ENCODE measurements at places on chromosomes 6 and 20.

DNA sequence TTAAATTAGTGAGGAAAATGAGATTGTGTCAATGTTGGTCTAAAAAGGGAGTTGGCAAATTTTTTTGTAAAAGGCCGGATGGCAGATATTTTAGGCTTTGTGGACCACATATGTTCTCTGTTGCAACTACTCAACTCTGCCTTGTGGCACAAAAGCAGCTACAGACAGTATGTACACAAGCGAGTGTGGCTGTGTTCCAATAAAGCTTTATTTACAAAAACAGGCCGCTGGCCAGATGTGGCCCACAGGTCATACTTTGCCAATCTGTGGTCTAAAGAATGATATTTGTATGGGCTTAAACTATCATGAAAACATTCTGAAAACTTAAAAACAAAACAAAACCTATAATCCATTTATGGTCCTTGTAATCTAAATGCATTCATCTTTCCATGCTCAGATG, 228.3 kb downstream of the CLIC5 start:
- DNase-seq, result no peak

DNA sequence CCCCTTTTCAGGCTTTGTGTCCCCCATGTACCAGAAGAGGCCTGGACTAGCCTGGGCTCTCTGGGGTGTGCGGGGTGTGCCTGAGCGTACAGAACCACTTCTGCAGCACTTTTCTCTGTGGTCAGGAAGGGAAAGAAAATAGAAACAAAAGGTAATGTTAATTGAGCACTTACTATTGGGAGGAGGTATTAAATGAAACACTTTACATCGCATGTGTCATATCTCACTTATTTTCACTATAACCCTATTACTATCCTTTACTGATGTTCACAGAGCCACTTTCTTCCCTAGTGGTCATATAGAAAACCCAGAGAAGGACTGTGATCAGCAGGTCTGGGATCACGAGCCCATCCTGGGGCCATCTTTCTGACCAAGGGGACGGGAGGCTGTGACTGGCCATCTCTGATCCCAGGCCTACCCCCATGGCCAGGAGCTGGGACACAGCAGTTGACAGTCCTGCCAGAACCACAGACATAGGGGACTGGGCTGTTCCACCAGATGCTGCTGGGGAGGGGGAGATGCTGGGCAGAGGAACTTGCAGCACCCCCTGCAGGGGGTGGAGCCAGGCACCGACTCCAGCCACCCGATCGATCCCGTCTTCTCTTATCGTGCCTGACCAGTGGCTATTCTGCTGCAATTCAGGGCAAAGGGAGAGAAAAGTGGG, 107.6 kb downstream of the VEGFA start:
- DNase-seq, result no peak

DNA sequence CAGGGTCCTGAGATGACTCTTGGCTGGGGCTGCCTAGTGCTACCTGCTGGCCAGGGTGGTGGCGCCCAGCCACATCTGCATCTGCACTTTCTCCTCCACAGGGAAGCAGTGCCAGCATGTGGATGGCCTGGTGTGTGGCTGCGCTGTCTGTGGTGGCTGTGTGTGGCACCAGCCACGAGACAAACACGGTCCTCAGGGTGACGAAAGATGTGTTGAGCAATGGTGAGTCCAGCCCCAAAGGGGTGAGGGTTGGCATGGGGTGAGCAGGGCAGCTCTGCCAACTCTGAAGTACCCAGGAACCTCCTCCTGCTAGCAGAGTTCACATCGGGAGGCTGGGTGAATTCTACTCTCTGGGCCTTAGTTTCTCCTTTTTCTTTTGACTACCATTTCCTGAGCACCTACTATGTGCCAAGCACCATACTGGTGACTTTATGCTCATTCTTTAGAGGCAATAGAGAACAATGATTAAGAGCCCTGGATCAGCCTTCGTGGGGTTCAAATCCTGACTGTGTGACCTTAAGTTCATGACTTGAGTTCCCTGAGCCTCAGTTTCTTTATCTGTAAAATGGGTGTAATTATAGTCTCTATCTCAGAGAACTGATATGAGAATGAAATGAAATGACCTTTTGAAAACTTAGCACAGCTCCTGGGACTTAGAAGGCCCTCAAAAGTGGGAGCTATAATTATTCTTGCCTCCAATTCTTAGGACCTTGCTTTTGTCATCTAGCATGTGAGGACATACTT, 2.1 kb downstream of the BPIFB4 start:
- DNase-seq, result no peak

- no peak for DNase-seq
These were observed 6.3 kb downstream of the RIMS1 start for GRCh38 chr6:71892641-71893040.

- no peak for DNase-seq
These were observed 47.1 kb downstream of the SNAI1 start for GRCh38 chr20:50029697-50030461.

- DNase-seq, result no peak
These were observed 50.5 kb upstream of the SSTR4 start for GRCh38 chr20:22984606-22985005.

GRCh38 chr6:73064266-73064665, 161.0 kb downstream of the KHDC1L start:
- DNase-seq, result no peak

- peak; percentile 7 for DNase-seq
These were observed 111.2 kb upstream of the MMS22L start for GRCh38 chr6:97394160-97394748.

GRCh38 chr20:19809505-19809904, 51.4 kb downstream of the RIN2 start:
- no peak for DNase-seq

DNA sequence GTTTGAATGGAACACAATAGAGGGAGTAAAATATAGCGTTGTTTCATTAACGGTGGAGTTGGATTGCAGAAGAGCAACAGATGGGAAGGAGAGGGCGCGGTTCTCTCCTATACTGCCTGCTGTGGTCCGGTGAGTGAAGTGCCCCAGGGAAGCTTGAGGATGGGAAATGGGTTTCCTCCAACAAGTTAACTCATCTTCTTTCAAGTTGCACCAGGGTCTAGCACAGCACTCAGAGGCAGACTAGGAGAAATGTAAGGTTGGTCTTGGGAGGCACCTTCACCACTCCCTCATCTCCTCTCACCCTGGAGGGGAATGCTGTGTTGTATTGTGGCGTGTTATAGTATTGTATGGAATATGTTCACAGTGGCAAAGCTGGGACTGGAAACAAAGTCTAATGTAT, 96.9 kb upstream of the SLC24A3 start:
- no peak for DNase-seq

DNA sequence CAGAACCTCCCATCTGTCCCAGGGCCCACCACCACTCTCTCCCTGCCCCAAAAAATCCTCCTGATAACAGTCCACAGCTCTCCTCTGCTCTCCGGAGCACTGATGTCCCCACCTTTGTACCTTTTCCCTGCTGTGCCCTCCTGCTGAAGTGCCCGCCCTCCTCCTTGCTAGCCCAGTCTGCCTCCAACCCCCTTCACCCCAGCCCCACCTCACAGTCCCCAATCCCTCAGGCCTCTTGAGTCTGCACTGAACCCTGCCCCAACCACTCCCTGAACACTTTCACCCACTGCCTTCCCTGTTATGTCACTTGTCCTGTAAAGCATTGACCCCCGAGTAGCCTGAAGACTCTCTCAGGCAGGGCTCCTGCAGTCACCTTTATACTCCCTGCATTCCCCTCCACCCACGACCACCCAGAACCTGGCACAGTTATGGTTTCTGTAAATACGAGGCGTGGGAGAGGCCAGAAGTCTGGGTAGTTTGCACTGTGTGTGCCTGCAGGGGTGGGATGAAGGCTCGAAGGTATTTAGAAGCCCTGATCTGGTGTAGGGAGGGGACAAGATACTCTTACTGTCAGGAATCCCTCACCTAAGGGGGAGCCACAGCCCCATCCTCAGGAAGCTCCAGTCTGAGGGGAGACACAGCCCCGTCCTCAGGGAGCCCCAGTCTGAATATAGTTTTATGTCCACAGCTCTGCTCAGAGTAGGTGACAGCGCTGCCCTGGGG, 5.4 kb downstream of the GLP1R start:
- no peak for DNase-seq

DNA sequence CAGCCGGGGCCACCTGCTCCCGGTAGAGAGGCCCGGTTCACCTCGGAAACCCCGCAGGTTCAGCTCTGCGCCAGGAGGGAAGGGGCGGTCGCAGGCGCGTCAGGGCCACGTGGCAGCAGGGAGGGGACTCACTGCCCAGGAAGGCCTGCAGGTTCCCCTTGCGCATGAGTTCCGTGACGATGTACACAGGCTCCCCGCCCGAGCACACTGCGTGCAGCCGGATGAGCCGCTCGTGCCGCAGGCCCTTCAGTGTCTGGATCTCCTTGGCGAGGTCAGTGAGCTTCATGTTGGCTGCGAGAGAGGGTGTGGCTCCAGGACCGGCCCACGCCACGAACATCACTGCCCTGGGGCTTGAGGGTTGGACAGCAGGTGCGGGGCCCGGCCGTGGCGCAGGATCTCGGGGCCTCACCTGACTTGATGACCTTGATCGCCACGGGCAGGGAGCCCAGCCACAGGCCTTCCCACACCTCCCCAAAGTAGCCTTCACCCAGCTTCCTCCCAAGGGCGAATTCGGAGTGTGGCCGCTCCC, 4.9 kb upstream of the PTK6 start:
- DNase-seq, result no peak

GRCh38 chr6:25511376-25511775, 140.6 kb upstream of the SCGN start:
- no peak for DNase-seq

GRCh38 chr20:19966840-19967239, 50.3 kb upstream of the NAA20 start:
- DNase-seq, result no peak

DNA sequence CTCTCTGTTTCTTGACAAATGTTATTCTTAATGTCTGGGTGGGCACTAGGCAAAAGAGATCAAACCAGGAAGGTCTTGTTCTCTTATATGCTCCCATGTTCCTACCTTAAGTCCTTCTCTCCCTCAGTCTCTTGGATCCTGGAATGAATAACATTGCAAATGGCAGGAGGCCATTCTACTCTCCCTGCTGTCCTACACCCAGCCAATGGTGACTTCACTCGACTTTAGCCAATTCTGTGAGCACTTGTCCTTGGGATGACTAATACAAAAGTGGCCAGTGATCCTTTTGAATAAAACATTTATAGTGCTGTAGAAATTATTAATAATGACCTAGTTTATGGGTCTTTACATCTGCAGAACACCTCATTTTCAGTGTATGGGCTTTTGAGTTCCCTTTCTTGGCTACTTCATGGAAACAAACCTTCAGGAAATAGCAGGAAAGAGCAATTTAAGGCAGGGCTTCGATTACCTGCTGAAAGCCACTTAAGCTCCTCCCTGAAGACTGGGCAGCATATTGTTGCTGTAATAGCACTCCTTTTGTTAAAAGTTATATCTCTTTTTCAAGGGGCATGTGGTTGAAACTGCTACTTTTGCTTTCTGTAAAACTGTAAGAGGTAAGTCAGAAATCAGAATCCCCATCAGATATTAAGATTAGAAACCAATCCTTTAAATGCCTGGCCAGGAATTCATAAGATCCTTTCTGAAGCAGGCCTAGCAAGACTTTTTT, 10.5 kb downstream of the OTOR start:
- no peak for DNase-seq

DNA sequence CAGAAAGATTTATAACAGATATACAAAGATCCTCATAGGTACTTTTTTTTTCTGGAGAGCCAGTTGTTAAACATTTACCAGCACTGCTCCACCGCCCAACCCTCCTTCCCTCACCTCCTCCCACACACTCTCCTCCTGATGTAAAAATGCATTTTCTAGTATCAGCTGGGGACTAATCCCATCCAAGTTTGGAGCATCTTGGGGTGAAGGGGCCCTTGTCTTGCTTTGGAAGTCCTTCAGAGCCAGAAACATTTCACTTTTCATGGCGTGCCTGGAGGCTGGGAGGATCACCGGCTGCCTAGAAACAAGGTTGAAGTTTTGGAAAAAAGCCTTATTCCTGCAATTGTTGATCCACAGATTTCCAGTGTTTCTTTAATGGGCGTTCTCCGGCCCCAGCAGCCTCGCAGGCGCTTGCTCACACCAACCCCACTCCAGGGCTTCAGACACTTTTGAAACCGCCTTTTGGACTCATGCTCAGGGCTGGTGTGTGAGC, 165.1 kb upstream of the AFDN start:
- DNase-seq, result no peak

GRCh38 chr20:23150304-23151007, 64.3 kb upstream of the CD93 start:
- no peak for DNase-seq

DNA sequence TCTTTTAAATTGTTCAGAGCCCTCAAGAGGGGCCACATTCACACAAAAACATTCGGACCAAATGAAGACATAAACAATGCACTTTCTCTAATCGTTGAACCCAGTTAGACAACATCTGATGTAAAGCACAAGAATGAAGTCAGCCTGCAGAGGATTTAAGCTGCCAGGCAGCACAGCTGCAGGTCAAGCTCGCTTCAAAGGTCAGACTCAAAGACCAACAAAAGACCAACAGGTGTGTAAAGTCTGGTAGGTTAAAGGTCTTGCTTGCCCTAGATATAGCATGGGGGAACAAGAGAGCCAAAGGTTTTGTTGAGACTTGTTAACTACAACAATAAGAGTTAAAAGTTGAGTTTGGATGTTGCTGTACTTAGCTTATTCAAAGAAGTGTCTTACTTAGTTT, 26.7 kb upstream of the MYLIP start:
- no peak for DNase-seq

- no peak for DNase-seq
These were observed 1.1 kb downstream of the PTPRK start for GRCh38 chr6:128519132-128519930.

DNA sequence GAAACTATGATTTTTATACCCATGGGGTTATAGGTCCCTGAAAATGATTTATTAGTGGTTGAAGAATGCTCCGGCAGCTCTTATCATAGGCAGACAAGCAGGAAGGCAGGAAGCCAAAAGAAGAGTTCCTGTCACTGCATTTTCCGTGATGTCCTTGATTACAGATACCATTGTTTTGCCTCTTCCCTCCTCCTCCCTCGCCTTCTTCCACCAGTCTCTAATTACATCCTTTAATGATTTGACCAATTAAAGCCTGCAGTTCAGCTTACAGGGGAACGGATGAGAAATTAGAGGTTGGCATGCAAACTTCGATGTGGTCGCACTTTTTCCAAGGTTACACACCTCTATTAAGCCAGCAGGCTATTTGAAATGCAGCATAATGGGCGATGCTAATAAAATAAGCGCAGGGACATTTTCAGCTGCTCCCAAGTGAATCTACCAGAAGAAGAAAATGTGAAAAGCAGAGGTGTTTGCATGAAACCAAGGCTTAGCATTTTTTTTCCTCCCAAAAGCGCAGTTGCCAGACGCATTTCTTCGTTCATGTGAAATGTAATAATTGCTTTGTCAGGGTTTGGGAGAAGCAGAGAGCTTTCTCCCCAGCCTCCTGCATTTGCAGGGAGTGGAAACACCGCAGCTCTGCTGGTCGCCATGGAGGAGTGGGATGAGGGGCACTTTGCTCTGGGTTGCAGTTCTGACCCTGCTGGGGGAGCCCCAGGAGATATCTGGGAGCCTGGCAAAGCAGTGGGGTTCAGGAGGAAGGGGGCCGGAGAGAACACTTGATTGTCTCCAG, 6.0 kb downstream of the NOX3 start:
- no peak for DNase-seq

- DNase-seq, result no peak
These were observed 133.8 kb downstream of the GMPR start for GRCh38 chr6:16372029-16372776.

All from stimulated activated CD4-positive, alpha-beta T cell treated with anti-CD3 and anti-CD28 coated beads, Interleukin-1b, Interleukin-23, amount 100 ng/mL, for 24 hours (primary cell).